ENCODE measurements at places on chromosomes 5 and 9.

GRCh38 chr5:109650493-109650892, 39.2 kb upstream of the MAN2A1 start:
- DNase-seq, result no peak

- no peak for DNase-seq
Measured at GRCh38 chr5:127608077-127608660, 40.7 kb upstream of the CTXN3 start.

GRCh38 chr5:14155075-14155474, 11.9 kb downstream of the TRIO start:
- no peak for DNase-seq

- no peak for DNase-seq
Measured at GRCh38 chr9:105911104-105911911, 217.0 kb downstream of the TMEM38B start.

DNA sequence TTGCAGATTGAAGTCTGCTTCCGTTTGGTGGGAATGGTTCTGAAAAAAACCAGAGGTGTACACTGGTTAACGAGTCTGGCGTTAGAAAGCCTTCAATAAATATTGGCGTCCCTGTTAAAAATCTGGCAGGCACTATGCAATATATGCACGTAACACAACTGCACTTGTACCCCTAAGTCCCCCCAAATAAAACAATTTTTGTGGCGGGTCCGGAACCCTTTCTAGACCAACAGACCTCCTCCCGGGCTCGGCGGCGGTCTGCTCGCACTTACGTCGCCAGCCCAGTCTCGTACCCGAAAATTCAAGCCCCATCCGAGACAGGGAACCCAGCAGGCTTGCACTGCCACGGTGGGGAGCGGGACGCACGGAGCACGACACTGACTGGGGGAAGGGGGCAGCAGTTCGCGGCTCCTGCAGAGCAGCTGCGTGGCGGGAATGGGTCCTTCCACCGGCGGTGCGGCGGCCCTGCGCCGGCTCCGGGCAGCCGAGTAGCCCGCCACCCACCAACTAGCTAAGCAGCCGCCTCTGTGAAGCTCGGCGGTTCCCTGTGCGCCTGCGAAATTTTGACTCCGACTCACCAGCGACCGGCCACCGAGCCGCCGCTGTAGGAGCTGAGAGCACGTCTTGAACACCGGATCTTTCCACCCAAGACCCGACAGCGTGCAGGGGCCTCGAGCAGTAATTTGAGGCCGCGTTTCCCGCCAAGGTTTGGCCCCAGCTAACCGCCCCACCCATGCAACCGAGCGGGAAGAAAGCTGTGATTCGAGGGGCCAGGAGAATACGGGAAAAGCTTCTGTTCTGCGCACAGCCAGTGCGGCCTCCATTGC, 3.9 kb downstream of the MCIDAS start:
- no peak for DNase-seq

- no peak for DNase-seq
Measured at GRCh38 chr9:14294659-14295058, 19.3 kb downstream of the NFIB start.

GRCh38 chr9:121325387-121325786, 44.7 kb downstream of the STOM start:
- no peak for DNase-seq

DNA sequence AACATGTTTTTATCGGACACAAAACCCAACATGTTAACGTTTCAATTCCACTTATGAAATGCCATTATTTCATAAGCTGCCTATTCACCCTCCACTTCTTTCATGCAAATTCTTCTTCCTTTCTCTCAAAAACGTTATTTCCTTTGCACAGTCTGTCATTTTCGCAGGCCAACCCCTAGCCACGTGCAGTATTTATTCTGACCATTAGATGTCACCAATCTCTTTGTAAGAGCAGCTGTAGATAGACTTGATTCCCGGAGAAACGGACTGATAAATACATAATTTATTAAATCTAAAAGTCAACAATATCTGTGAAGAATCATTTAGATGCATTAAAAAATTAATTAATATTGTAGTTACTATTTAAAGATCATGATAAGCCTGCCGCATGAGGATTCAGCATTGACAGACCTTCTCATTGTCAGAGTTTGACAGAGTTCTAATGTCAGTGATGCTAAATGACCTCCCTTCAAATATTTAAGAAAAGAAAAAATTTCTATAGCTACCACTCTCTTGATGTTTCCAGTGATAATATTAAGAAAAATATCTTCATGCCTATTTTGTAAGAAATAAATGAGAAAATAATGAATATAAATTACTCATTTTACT, 933.6 kb downstream of the CDH12 start:
- no peak for DNase-seq

DNA sequence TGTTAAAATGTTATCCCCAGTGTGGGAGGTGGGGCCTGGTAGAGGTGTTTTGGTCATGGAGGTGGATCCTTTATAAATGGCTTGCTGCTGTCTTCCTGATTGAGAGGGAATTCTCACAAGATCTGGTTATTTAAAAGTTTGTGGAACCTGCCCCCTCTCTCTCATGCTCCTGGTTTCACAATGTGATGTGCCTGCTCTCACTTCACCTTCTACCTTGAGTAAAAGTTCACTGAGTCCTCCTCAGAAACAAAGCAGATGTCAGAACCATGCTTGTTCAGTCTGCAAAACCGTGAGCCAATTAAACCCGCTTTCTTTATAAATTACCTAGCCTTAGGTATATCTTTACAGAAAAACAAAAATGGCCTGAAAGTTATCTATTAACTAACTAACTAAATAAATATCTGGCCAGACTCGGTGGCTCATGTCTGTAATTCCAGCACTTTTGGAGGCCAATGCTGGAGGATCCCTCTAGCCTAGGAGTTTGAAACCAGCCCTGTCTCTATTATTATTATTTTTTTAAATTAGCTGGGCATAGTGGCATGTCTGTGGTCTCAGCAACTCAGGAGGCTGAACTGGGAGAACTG, 1067.4 kb downstream of the CDH9 start:
- no peak for DNase-seq

GRCh38 chr9:133163504-133164172, at the start of gene GBGT1:
Gene GBGT1, minus strand, starts transcription at chr9:133163914. Its CDS starts 1,502 bp downstream, at chr9:133162412.
- peak; percentile 56 for DNase-seq

DNA sequence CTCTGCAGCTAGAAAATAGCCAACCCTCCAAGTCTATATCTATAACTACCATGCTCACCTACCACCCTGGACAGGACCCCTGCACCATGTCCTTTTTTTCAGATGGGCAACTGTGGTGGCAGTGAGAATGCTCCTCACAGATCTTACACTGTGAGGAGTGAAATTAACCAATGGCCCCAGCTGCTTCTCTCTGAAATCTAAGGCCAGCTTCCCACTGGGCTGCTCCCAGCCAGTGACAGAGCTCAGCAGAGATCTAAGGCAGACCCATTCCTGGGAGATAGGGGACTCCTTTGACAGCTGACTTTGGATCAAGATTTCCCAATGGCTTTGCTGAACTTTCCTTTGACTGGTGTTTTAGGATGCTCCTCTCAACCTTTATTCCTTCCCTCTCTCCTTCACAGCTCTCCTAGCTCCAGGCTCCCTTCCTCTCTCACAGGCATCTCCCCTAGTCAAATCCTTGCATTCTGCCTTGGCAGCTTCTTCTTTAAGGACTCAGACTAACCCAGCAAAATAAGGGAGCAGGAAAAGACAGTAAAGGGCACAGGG, 1.6 kb upstream of the ARAP3 start:
- DNase-seq, result no peak

- DNase-seq, result no peak
Measured at GRCh38 chr5:158922816-158923215, 176.9 kb downstream of the EBF1 start.

DNA sequence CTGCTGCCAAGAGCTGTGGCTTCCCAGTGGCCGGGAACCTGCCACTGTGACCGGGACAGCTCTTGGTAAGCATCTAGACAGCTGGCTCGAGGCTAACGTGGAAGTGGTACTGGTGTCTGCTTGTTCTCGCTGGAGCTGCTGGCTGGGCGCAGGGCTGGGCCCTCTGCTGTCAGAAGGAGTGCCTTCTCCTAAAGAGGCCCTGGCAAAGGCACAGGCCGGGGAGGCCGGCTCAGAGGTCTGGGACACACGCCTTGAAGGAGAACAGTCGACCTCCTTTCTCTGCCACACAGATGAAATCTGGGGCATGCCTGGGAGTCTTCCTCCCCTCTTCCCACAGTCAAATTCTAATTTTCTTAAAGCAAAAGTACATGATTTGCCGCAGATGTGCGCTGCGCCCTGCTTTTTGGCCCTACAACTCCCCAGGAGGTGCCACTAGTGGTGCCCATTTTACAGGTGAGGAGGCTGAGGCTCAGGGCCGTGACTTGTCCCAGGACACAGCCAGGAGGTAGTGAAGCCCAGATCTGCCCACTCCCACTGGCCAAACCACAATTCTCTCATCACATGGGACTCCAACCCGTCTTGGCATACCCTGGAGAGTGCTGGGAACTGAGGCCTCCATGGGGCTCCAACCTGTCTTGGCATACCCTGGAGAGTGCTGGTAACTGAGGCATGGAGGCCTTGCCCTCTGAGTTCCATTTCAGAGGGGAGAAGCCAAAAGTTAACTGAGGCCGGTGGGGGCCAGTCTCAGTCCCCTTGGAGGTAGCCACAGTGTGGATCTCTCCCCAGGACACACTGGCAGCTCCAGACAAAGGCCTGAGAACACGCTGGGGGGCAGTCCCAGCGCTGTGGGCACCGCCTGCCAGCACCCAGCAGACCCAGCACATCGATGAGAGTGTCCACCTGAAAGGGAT, 12.0 kb upstream of the RXRA start:
- no peak for DNase-seq
